Activated T-cell treated with anti-CD3 and anti-CD28 coated beads for 4 hours (primary cell): ENCODE measurements at places on chromosomes 1 and 21.

- DNase-seq = no peak
Measured at GRCh38 chr1:47764461-47765046, 232.6 kb downstream of the TRABD2B start.

- no peak for DNase-seq
Measured at GRCh38 chr1:180233191-180234011, 3.3 kb downstream of the LHX4 start.

DNA sequence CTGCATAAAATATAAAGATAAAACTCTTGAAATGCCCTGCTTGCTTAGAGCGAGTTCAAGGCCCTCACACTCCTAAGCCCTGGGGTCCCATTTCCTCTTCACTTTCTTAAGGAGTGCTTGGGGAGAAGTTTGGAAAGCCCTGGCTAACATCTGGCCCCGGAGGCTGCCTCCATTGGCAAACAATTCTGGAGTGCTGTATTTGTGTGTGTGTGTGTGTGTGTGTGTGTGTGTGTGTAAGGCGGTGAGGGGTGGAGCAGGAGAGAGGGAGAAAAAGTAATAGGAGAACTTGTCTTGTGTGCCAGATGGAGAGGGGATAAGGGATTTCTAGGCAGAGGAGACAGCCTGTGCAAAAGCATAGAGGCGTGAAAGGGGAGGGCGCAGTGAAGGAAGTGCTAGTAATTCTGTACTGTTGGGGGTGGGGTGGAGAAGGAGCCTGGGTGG is 578 bp upstream of the TRIM62 start:
- DNase-seq = no peak

DNA sequence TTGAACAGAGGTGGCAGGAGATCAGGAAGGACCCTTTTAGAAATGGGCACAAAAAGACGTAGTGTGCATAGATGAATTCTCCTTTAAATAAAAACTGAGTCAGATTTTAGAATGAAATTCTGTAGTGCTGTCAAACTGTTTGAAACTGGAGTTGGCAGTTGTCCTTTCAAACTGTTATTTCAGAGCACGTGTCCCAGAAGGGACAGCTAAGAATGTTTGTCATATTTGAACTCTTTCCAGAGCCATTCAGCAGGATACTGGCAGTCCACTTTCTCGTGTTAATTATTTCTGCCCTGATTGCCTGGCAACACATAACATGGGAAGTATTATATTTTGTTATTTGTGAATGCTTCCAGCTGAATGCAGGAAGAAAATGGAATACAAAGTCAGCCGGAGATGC is 212.3 kb upstream of the DPYD start:
- no peak for DNase-seq

GRCh38 chr1:63322114-63322943 is at the start of gene FOXD3:
TSS of gene FOXD3 (plus strand) at chr1:63322567. CDS start at chr1:63323059, 492 bp downstream.
- DNase-seq = no peak

- no peak for DNase-seq
Measured at GRCh38 chr21:40074198-40074597, 207.0 kb downstream of the PCP4 start.

DNA sequence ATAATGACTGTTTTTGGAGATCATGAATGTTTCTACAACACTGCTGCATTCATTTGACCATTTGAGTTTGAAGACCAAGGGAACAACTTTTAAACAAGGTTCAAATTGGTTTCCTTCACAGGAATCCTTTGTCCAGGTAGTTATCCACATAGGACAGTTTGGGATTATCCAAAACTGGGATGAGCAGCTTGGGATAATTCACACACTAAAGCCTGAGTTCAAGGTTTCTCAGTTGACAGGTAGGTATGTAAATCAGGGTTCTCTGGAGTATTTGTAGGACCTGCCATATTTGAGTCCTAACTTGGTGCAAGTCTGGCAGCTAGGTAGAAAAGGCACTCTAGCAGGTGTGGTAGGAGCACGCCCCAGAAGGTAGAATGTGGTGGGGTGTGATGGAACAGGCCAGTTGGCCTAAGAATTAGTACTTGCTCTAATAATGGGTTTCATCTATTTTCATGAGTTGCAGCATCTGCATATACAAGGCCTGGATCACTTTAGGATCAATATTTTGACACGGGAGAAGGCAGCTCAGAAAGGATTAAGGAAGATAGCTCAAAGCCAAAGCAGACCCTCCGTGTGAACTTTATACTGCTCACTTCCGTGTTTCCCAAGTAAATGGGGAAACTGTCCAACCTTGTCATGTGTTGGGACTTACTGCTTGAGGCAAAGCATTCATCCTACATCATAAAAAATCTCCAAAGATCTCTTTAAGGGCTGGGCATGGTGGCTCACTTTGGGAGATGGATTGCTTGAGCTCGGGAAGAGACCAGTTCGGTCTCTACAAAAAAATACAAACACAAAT is 14.1 kb upstream of the RAB42 start:
- DNase-seq = no peak

DNA sequence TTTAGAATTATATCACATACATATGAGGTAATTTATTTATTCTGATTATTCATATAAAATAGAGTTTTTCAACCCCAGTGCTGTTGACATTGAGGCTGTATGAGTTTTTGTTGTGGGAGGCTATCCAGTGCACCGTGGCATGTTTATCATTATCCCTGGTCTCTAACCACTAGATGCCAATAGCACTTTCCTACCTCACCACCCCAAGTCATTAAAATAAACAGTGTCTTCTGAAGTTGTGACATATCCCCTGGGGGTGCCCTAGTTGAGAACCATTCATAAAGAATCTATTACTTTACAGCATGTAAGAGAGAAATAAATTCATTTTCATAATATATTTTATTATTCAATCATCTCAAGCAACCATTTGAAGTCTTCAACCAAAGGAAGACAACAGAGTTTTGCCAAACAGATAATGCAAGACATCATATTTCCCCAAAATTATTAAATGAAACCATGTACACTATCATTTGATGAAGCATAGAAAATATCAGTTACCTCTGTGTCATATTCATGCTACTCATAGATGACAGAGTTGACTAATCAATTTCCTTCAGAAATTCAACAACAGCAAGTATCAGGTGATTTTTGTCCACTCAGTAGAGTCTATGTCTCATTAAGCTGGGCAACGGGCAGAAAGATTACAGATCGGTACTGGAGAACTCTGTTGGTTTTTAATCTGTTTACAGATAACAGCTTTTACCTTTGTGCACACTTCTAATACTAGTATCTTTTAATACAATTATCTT is 39.5 kb upstream of the RGS1 start:
- DNase-seq = no peak

DNA sequence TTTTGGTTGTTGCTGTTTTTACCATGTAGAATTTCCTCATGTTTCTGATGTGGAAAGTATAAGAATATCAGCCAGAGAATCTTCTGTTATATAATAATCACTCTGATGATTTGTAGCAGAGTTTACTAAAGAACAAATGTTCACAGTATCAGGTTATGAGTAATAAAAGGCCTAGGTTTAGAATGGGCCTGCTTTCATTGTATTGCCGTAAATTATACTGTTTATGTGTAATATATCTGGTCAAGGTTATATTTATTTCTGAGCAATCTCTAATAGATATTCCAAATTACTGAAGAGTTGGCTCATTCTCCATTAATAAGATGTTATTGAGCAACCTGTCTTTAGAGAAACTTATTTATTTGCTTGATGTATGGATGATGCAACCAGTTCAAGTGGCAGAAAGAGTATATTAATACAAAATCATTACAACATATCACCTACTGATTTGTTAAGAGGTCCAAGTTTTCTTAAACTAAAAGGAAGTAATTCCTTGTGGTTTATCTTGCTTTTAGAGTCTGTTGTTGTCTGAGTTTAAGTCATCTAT is 649.4 kb upstream of the CXADR start:
- no peak for DNase-seq

DNA sequence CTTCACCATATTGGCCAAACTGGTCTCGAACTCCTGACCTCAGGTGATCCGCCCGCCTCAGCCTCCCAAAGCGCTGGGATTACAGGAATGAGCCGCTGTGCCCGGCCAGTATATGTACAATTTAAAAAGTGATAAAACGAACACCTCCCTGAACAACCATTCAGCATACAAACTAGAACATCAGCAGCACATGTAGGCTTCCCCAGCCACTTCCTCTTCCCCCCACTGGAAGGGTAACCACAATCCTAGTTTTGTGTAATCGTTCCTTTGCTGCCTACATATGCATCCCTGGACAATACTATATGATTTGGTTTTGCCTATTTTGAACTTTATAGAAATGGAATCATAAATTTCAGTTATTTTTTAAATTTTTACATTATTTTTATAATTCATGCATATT is 60.4 kb downstream of the DESI2 start:
- no peak for DNase-seq

DNA sequence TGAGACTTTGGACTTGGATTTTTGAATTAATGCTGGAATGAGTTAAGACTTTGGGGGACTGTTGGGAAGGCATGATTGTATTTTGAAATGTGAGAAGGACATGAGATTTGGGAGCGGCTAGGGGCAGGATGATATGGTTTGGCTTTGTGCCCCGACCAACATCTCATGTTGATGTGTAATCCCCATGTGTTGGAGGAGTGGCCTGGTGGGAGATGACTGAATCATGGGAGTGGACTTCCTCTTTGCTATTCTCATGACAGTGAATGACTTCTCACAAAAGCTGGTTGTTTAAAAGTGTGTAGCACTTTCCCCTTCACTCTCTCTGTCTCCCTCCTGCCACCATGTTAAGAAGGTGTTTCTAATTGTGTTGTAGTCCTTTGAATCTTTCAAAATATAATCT is 9.3 kb upstream of the PHGDH start:
- DNase-seq = no peak
